ENCODE measurements at places on chromosomes 12 and 14.
A peak's percentile ranks its signal among the peaks of the same experiment; 100 is the strongest.

- DNase-seq = no peak
Observed at GRCh38 chr12:54415221-54415929, 3.7 kb downstream of the ITGA5 start.

GRCh38 chr14:103656031-103656755, 27.2 kb downstream of the KLC1 start:
- DNase-seq = no peak

GRCh38 chr14:99274346-99275221, 2.6 kb upstream of the BCL11B start:
- DNase-seq = no peak

DNA sequence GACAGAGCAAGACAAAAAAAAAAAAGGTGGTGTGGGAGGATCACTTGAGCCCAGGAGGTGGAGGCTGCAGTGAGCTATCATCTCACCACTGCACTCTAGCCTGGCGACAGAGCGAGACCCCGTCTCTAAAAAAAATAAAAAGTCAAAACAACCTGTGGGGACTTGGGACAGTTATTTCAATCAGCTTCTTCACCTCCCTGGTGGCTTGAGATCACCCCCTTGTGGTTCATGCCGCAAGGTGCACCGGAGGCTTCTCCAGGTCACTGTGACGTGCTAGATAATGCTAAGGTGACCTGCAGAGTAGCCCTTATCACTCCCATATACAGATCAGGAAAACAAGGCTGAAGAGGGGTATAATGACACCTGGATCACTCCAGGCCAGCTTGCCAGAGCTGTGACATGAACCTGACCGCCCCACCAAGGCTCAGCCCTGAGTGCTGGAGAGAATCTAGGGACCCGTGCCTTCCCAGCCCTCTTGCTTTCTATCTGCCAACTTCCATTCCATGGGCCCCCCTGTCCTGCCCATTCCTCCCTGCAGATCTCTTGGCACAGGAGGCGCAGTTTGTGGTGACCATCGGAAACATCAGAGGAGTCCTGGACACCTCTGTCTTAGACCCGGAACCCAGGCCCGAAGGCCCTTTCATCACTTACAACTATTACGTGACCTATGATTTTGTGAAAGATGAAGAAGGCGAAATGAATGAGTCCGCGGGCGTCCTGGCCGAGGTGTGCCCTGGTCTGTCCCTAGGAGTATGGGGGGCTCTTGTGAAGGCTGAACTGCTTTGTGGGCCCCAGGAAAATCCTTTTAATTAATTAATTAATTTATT, 8.1 kb downstream of the LRRC43 start:
- DNase-seq = peak; percentile 43

DNA sequence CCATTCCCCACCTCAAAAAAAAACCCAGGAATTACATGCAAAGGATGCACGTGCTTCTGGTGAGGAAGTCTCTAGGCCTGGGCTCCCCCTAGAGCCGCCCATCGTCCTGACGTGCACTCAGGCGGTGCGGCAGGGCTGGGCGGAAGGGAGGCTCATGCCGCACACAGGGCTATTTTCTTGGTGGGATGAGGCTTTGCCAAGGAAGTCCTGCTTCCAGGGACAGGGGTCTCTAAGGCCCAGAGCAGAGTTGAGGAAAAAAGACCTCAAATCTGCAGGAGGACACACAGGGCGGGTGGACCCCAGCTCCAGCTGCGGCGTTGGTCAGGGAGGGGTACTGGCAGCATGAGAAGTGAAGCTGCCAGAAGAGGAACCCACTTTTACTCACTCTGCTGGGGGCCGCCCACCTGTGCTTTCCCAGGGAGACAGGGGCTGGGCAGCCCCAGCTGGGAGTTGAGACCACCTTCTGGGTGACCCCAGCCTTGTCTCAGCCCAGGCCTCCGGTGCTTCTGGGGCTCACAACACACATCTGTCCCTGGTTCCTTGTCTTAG, 4.2 kb downstream of the RHOF start:
- no peak for DNase-seq

DNA sequence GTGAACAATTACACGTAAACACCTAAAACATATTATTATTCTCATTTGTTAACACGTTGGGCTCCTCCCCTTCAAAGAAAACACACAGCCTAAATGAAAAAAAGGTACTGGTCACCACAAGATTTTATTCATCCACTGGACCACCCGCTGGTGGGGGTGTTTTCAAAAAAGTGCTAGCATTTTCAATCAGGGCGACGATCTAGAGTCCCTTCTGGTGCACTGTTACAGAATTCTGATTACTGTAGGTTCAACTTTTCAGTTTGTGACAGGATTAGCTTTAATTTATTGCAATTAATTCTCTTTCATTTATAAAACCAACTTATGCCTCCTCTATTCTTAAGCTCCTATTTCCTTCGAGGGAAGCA, 443 bp downstream of the MAGOHB start:
- DNase-seq = no peak

- no peak for DNase-seq
Observed at GRCh38 chr12:81295251-81295650, 217.4 kb downstream of the ACSS3 start.

DNA sequence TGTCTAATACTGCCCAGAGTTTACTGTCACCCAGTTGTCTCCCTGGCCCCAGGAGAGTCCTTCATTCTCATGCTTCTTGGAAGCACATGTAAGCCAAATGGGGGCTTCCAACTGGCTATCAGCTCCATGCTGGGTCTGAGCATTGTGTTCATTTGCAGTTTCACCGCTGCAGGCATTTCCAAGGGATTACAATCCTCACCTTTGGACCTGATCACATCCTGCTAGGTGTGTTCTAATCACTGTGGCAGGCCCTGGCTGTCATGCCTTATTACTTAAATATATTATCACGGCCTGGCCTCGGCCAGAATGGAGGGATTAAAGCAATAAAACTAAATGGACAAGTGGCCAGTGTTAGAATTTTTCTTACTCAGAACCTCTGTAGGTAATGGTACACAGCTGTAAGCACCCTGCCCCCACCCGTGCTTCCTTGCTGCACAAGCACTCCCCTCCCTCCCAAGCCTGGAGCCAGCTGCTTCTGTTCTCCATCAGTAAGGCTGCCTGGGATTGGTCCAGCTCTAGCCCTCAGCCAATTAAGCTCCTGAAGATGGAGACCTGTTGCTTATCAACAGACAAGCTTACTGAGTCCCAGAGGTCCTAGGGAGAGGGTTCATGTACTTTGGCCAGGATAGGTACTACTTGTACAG, 175.9 kb upstream of the RBM19 start:
- DNase-seq = no peak

GRCh38 chr14:70887207-70887681, 20.0 kb upstream of the PCNX1 start:
- DNase-seq = no peak

DNA sequence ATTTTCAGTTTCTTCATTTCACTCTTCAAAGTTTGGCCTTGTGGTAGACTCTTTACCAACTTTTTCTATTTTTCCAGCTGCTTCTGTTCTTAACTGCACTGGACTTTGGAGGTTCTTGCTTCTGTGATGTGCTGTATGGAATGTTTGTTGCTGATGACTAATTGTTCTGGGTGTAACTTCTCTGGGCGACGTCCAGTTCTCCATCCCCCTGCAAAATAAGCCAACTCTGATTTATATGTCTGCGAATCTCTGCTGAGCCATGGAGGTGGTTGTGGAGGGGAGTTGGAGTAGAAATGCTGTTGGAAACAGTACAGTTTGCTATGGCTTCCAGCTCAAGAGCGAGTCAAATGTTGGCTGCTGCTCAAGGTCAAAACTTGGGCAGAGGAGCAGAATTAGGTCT, 113.9 kb upstream of the DYRK2 start:
- DNase-seq = no peak

DNA sequence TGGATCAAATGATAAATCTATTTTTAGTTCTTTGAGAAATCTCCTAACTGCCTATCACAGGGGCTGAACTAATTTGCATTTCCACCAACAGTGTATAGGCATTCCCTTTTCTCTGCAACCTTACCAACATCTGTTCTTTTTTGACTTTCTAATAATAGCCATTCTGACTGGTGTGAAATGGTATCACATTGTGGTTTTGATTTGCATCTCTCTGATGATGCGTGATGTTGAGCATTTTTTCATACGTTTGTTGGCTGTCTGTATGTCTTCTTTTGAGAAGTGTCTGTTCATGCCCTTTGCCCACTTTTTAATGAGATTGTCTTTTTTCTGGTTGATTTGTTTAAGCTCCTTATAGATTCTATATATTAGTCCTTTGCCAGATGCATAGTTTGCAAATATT, 67.1 kb downstream of the IFNG-AS1 start:
- DNase-seq = no peak

- DNase-seq = no peak
Observed at GRCh38 chr12:131231032-131231980, 277.6 kb downstream of the ADGRD1 start.

DNA sequence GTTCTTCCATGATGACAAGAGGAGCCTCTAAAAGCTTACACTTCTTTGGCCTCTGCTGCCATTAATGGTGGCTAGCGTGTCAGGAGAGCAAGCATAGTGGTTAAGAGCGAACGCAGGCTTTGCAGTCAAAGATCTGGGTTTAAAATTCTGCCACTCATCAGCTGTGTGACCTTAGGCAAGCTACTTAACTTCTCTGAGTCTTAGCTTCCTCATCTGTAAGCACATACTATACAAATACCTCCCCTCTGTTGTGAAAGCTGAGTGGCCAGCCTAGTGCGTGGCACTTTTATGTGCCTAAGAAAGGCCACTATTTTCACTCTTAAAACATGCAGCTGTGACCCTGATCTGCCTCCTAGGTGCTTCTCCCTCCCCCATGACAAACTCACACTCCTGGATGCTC, 11.6 kb downstream of the APPL2 start:
- DNase-seq = no peak

DNA sequence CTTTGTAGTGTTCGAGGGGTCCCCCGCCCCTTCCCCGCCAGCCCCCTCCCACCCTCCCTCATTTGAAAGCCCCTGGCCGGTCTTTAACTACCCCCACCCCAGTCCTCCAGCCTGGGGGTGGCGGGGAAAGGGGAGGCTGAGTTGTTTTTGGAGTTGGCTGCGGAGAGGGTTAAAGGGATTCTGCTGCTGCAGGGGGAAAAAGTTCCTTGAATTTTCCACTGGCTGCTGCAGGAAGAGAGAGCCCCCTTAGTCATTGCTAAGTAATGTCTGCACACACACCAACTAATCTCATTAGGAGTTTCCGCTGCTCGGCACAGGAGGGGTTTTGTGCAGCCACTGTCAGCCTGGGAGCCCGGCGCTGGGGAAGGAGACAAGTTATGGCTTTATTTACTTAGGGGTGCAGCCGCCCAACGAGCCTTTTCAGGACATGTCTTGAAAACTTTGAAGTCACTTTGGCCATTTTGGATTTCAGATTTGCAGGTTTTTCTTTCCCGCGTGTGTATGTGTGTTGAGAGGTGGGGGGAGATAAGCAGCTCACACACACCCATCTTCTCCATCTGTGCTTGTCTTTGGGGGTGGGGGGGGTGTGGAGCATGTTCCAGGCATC, 1.8 kb downstream of the ELK3 start:
- no peak for DNase-seq

- no peak for DNase-seq
Observed at GRCh38 chr14:56522403-56522802, 57.2 kb upstream of the TMEM260 start.

DNA sequence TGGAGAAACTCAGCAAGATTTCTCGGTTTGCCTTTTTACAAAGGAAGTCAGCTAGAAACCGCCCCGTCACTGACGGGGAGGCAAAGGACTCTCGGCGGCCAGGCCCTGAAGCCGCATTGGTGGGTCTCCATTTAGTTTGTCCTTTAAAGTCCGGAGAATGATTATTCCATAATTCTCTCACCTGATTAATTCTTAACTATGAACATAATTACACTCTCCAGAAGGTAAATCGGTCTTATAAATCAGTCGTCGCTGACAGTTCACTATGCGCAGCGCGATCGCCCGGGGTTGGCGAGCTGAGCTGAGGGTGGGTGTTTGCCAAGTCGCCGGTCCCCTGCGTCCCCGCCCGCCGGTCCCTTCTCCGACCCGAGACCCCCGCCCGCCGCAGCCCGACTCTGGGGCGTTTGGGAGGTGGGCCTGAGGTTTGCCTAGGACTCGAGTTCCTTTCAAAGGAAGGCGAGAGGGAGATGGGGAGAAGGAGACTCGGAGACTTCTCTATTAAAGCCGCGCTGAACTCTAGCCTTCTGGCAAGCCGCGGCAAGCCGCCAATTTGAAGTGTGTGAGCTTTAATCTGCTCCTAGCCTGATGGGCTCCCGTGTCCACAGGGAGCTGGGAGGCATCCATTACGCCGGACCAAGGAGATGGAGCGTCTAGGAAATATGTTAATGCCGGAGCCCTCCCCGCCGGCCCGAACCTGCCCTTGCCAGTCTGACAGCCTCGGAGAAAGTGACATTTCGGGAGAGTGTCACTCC, 392.9 kb downstream of the NOVA1 start:
- DNase-seq = no peak

All from stimulated activated CD8-positive, alpha-beta memory T cell treated with anti-CD3 and anti-CD28 coated beads, Interleukin-4, amount 100 ng/mL, for 4 hours (primary cell).